ENCODE measurements at places on chromosomes 2 and 18. TPM values are rescaled to one million over a fixed set of nuclear protein-coding genes. Genes with fewer than 3 reads are reported as not detected.

DNA sequence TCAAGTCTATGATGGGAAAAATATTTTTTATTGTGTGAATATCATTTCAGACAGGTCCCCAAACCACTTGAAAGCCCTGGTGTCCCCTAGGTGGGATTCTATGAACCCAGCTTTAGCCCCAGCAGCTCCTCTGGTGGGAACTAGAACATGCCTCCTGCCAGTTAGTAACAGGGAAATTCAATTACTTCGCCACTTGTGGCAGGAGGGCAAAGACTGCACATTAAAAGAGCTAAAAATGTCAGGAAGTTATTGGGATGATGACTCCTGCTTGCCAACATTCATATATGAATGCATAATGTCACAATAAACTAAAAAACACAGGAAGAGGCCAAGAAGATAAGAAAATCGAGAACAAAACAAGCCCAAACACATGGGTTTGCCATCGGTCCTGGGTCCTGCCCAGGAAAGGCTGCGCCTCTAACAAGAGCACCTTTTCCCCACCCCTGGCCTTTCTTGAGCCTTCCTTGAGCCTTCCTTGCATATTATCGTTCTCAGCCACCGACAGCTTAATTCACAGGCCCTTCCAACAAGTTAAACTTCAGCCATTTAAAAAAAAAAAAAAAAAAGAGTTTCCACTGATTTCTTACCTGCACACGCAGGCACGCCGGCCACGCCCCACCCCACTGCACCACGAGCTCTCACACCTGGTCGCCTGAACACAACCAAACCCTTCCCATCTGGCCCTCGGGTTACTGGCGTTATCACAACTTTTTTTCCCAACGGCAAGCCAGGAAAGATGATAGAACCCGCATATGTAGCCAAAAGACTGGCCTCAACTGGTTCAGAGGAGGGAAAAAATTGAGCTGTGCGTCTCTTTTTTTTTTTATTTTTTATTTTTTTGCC lies 23.4 kb downstream of the BCL11A start:
- no peak for DNase-seq

GRCh38 chr2:127096280-127096679 lies 10.7 kb downstream of the BIN1 start:
- no peak for DNase-seq

DNA sequence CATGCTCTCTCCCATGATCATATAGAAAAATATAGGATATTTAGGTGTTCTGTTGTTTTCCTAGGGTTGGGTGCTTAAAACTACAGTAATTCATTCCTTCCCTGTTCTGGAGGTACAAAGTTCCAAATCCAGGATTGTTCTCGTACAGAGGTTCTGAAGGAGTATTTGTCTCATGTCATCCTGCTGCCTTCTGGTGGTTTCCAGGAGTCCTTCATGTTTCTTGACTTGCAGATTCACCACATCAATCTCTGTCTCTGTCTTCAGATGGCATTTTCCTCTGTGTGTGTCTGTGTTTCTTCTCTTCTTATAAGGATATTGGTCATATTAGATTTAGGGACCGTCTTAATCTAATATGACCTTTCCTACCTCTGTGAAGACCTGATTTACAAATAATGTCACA lies 397.9 kb downstream of the NYAP2 start:
- no peak for DNase-seq

- no peak for DNase-seq
These were observed 110.5 kb downstream of the TCF4 start for GRCh38 chr18:55477499-55477859.

DNA sequence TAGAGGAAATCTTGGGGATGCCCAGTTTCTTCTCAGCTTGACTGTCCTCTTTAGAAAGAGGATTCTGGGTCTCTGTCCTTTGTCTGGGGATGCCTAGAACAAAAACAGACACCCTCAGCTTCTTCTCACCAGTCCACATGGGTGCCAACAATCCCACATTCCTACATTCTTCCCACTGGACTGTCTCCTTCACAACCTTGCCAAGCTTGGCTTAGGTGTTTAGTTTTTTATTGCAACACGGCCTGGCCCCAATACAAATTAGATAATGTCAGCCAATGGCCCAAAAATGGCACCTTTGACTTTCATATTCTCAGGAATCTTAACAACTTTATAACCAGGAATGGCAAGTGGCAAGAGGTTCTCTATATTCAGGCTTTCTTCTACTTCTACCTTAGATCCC lies 273.0 kb downstream of the RNF152 start:
- no peak for DNase-seq

DNA sequence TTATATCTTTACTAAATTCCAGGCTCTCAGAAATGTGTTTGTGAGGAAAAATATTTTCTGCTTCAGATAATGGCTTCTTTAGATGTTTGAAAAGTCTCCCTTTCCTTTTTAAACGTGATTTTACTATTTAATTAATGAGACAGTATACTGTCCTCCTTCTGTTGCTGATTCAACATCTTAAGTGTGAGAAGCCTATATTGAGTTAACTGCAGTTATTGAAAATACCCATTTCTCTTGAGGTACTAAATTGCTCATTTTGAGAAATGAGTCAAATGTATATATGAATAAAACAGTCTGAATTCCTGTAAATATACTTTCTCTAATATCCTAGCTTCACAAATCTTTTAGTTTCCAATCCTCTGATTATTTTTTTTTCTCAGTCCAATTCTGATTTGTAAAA lies 470.2 kb downstream of the PTPRM start:
- no peak for DNase-seq

DNA sequence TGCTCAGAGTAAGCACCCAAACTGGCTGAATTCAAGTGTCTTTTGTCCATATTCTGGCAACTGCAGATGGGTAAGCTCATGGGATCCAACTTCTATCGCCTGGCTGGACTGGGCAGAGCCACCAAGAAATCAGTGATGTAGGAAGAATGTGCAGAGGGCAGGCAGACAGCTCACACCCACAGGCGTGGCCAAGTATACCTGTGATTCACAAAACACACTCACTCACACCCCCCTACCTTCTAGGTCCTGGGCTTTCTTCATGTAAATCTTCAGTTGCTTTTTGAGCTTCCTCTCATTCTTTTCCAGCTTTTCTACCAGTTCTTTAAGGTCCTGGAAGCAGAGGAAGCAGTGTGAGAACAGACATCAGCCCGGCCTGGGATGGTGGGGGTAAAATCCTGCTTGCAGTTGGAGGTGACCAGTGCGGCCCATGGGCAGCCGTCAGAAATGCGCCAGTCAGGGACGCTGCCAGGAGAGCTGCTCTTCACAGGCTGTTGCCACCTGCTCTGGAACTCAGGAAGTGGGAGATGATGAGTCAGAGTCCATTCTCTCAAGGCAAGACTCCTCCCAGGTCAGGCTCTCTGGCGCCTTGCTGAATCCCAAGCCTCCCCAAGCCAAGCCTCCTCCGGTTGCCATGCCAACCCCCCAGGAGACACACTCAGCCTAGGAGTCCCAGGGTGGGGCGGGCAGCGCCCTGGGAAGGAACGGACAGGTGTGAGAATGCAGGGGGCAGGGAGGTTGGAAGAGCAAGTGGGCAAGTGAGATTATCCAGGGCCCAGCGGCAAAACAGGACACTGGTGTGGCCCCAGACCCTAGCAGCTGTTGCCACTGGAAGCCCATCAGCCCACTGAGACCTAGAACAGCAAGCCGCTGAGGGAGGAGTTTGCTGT lies 36.2 kb upstream of the ACAA2 start:
- no peak for DNase-seq

- DNase-seq = no peak
These were observed 42.8 kb upstream of the FSIP2 start for GRCh38 chr2:185695711-185696235.

- no peak for DNase-seq
These were observed 37.4 kb downstream of the SH3BP4 start for GRCh38 chr2:234989183-234989701.

DNA sequence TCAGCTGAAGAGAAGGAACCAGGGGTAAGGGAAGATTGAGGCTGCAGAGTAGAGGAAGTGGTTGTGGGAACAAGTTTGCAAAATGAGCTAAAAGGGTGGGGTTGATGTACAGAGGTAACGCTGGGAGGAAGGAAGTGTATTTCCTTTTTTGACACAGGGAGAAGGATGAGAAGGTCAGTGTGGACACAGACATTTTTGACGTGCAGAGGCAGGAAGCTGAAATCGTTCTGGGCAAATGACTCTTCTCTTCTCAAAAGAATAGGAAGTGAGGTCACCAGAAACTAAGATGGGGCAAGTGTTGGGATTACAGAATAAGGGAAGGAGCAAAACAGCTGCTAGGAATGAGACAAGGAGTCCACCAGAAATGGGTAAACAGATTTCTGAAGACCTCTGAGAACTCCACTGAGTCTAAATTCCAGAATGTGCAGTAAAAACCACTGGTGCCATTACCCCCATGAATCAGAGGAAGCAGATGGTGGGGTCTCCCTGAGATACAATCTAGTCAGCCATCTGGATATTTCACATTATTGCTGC lies 20.0 kb upstream of the RNF149 start:
- DNase-seq = no peak

- no peak for DNase-seq
These were observed 22.3 kb upstream of the SERPINB5 start for GRCh38 chr18:63454497-63454896.

DNA sequence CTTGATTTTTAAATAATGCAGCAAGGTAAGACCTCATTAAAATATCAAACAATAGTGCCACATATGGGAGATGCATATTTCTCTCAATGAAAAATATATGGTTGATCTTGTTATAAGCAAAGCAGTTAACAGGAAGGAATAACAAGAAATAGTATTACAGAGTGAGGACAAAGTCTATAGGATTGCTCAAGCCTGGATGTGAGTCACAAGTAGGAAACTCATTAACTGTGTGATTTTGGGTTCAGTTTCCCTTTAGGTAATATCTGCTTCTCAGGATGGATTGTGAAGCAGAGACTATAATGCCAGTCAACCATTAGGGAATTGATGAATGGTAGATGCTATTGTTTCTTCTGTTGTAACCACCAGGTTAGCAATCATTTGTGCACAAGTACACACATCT lies 42.9 kb upstream of the SPHKAP start:
- DNase-seq = no peak

- DNase-seq = no peak
These were observed 160.3 kb downstream of the TMEM18 start for GRCh38 chr2:516944-517343.

DNA sequence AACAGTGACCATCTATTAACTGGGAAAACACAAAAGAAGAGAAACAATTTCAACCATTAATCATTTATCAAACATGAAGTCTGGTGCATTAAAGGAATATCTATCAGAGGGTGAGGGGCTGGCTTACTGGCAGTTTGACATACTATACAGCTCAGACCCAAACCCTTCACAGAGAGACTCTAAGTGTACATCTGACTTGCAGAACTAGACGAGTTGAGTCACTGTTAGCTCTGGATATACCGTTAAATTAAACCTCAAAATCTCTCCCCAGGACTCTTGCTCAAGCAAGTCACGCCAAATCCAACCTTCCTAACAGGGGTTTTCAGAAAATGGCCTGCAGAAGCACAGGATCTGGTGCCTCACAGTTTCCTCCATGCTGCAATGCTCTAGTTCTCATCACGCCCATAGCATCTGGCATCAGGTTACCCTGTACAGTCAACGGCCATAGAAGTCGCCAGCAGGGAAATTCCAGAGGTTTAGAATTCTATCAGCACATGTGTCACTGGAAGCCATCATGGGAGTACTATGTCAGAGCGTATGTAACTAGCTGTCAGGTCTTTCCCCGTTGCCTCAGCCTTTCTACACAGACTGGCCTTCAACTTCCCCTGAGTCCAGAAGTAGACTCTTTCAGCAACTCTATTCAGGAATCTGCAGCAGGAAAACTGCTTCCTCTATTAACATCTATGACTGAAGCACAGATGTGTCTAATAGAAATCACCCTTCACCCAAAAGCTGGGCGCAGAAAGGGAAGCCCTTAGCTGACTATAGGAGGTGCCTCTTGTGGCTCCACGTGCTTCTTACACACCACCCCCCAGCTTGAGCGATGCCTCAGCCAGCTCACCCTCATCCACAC lies 9.3 kb downstream of the TGOLN2 start:
- DNase-seq = no peak

DNA sequence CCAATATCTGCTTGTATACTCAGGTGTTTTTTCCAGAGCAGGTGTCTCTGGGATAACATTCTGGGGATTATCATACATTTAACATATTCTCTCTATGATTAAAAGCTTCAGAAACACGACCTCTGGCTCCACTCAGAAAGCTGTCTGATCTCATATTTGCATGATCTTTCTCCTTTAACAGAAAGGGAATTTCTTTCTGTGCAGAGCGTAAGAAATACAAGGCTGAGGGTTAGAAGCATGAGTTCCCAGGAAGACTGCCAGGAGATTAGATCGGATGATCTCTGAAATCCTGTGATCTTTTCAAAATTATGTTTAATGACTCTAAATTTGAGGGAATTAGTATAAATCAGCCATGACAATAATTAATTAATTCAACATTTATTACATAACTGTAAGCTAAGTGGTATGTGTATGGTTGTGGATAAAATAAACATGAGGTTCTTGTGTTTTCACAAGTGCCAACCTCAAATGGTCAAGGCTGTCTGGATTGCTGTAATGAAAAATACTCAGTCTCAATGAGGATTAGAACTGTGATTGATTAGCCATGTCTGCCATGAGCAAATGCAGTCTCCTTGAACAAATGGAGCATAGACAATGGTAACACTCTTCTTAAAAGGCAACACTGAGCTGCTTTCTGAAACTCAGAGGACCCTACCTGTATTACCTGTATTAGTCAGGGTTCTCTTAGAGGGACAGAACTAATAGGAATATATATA lies 304.9 kb downstream of the STK39 start:
- DNase-seq = no peak

CCDC68 gene
- 5.1 TPM for total RNA-seq

DYNAP gene
- total RNA-seq = 25.1 TPM

PPP4R1 gene
- 233 TPM for total RNA-seq
